SK-MEL-5 (cell line): ENCODE measurements at places on chromosomes 6 and 20. TPM values are rescaled to one million over a fixed set of nuclear protein-coding genes. Genes with fewer than 3 reads are reported as not detected.

DNA sequence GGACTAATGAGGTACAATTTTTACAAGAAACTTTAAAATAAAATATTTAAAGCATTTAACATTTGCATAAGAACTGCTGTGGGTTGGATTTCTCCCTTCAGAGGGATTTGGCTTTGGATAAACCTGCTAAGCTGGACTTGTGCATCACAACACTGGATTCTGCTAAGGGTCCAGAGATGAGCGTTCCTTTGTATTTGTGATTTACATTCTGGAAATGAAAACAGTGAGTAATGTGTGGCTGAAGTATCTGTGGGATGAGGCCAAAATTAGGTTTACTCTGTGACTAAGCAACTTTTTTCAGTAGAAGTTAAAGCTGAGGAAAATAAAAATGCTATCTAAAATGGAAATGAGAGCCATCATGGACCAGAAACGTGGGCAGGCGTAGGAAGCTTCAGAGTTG is 494.3 kb downstream of the EPM2A start:
- DNase-seq: no peak

DNA sequence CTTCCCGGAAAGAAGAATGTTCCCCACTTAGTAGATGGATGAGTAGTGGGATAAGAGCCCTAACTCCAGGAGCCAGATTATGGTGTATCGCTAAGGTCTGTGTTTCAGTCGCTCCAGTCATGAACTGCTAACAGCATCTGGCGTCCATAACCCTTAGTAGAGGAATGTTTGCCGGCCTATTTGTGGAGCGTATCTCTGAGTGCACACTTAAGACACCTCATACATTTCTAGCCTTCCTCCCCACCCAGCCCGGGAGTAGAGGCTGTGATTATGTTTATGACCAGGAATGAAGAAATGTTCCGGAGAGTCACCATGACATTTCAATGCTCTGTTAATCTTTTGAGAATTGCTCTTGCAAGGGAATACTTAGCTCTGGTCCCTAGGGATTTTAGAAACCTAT is 251.1 kb upstream of the SOX4 start:
- no peak for DNase-seq

DNA sequence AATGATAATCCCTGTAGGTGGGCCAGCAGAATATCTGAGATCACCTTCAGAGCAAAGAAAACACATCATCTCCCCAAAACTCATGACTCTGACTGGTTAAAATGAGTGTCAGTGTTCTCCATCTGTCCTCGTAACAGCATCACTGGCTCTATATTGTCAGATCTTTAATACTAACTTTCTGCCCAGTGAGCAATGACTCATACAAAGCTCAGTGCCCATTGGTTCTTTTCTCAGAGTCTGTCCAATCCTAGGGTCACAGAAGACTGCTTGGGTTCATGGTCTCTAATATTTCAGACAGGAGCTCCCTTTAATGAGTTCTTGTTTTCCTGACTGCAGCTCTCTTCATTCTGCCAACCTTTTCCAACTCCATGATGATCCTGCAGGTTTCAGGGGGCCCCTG is 36.4 kb downstream of the HLA-DPB1 start:
- DNase-seq: peak; percentile 89

DNA sequence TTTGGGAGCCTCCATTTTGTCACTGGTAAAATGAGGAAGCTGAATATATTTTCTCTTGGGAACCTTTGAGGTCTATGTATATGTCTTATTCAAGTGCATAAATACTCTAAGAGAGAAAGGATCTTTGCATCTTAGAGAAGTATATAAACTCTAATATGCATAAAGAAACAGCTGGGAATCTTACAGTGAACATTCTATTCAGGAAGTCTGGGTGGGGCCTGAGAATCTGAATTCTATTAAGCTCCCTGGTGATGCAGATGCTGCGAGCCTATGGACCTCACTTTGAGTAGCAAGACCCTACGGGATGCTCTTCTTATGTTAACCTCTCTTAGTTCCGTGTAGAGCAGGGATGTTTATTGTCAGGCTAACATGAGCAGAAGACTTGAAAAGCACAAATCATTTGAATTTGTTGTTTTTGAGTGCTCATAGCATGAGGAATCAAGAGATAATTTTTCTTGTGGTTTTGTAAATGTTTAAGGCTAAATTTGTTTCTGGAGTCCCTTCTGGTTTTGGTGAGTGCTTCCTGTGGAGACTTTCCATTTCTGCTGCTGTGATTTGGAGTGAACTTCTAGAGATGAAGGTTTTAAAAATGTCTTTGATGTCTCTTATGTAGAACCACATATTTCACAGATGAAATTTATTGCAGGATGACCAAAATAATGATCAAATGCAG is 281.2 kb upstream of the JAG1 start:
- no peak for DNase-seq

- DNase-seq: no peak
Measured at GRCh38 chr20:58760856-58761255, 68.3 kb downstream of the NPEPL1 start.

GRCh38 chr20:3229798-3230197 is 9.2 kb downstream of the SLC4A11 start:
- DNase-seq: no peak

- DNase-seq: no peak
Measured at GRCh38 chr6:54920628-54921027, 74.1 kb downstream of the FAM83B start.

DNA sequence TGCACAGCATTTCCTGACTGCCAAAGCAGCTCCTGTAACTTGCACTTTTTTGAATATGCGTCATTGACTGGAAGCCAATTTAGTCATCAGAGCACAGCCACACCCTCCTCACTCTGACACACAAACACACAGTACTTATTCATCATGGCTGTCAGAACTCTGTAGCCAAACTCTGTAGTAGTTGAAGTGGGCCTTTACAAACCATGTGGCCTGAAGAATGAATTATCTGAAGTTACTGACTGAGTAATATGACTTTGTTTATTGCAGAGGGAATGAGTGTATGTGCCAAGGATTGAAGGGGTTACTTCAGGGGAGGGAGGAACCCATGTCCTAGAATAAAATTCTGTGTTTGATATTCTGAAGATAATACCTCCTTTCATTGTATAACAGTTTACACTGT is 102.7 kb downstream of the FIG4 start:
- DNase-seq: peak; percentile 90

WFDC10B gene
- total RNA-seq: not detected in 2 replicates

MCHR2 gene
- total RNA-seq: 0.16 and 0.18 TPM in 2 replicates

SSTR4 gene
- not detected in 2 replicates for total RNA-seq
